Suprapubic skin (tissue), 4 donors: ENCODE measurements at places on chromosomes 11 and 22. TPM values are rescaled to one million over a fixed set of nuclear protein-coding genes. Genes with fewer than 3 reads are reported as not detected.

Gene PARVG
- total RNA-seq = 3.6 TPM

Gene MMP3
- total RNA-seq = 1.4 TPM

Gene FXYD6
- 15.9 TPM for total RNA-seq

Gene TEAD1
- 84.8 TPM for total RNA-seq

Gene MIOX
- total RNA-seq = not detected

DNA sequence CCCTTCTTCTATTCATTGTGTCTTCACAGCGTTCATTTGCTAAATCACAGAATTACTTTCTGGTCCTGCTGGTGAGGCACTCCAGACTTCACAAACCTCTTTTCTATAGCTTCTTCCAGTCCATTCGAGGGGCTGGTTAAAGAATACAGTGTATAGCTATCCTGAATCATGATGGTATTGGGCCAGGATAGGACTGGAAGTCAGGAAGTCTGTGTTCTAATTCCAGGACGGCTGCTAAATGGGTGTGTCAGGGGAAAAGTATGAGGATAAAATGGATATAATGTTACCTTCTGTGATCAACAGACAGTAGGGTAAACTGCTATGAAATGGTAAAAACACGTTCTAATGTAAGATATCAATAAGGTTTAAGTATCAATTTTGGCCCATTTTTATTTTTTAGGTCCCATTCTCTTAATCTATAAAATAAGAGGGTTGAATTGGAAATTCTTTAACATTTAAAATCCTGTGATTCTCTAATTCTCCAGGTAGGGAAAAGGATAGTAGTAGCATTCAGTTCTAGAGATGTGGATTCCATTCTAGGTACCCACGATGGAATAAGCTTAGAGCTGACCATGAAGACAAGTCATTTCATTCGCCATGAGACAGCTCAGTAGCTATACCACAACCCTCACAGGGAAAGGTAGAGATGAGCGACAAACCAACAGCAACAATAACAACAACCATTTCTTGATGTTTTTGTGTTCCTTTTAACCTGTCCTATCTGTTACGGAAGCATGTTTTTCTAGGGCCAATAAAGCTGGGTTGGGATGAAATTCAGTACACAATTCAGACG lies 96.1 kb downstream of the SLC1A2 start:
- no peak for DNase-seq

DNA sequence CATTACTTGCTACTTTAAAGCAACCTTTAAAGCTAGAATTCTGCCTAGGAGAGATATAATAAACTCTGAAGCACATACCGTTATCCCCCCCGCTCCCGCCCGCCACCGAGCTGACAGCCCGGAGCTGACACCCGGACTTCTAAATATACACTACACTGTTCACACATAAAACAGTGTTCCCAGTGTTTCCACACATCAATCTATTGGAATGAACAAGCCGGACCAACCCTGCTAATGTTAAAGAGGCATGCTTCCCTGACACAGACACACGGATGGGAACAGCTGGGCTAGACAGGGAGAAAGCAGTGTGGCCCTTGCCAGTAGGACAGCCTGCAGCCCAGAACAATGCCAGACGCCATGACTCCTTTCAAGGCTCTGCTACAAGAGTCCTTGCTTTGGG lies 108.4 kb upstream of the CSNK2A3 start:
- DNase-seq = no peak

- DNase-seq = no peak
Measured at GRCh38 chr22:19287889-19288288, 3.6 kb downstream of the CLTCL1 start.

DNA sequence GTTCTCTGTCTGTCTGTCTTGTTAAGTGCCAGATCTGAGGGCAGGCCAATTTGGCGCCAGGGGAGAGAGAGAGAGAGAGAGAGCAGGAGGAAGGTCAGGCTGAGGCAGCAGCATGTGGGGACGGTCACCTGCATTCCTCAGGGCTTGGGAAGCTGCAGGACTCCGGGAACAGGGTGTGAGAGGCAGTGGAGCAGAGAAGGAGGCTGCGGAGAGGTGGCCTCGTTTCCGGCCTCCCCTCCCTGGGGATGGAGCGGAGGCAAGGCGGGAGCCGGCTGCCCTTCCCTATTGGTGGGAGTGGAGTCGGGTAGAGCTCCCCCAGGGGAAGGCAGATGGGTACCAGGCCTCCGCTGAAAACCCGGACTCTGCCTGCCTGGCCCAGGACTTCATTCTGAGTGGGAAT lies 9.7 kb downstream of the CLMP start:
- no peak for DNase-seq

DNA sequence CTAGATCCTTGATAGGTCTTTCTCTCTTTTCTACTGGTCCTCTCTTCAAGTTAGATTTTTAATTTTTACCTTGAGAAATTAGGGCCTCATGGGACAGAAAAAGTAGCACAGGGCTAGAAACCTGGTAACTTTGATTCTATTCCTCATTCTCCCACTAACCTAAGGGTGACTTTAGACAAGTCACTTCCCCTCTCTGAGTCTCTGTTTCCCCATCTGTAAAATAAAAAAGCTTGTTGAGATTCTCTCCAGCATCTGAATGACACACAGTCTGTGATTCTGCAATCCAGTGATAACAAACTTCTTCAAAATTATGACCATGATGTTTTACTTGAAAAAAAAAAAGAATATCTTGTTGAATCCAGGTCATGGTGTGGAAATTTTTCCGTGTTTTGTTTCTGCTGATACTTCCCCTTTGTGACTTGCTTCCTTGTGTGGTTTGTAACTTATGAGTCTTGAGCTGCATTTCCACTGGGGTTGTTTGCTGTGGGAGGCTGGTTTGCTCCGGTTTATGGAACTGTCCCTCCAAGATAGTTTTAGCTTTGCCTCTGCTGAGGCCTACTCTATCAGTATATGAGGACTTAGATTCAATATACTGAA lies 9.8 kb upstream of the MPEG1 start:
- DNase-seq = no peak

- peak; percentile 87 for DNase-seq
Measured at GRCh38 chr11:69298267-69299022, 4.5 kb downstream of the MYEOV start.

DNA sequence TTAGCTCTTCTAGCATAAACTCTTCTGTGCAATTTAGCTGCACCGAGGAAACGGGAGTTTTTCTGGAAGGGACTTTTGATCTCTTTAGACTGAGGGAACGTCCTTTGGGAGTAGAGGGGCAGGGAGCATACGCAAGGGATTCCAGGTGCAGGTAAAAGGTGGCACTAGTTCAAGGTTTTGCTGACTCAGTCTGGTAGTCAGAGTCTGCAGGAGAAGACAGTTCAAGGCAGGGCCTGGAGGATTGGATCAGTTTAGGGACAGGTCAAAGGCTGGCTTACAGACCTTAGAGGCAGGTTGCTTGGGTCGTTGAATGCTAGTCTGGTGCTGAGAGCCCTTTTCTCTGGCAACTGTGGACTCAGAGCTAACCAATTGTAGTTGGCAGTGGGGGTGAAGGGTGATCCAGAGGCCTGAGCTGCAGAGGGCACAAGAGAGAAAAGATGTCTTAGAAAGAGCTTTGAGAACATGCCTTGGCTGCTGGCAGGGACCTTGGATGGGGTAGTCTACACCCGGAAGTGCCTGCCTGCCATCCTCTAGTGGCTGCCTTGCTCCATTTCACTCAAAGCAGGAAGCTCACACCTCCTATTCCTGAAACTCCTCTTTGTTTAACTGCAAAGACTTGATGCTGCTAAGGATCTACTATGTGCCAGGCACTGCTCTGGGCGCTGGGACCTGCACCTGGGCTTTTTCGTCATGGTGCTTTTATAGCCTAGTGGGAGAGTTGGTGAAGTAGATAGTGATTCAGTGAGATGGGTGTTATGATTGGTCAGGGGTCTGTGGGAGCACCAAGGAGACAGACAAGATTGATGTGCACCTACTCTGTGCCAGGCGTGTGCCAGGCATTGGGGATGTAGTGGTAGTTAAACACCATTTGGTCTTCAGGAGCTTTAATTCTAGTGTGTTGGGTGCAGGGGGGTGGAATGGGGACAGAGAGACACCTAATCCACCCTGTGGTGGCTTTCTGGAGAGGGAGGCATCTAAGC lies 17.1 kb downstream of the MIAT start:
- DNase-seq = no peak
